Kidney capillary endothelial cell (primary cell): ENCODE measurements at places on chromosomes 1 and 21.
A peak's percentile ranks its signal among the peaks of the same experiment; 100 is the strongest.

GRCh38 chr1:85019994-85020393 is 23.1 kb upstream of the MCOLN2 start:
- no peak for DNase-seq

DNA sequence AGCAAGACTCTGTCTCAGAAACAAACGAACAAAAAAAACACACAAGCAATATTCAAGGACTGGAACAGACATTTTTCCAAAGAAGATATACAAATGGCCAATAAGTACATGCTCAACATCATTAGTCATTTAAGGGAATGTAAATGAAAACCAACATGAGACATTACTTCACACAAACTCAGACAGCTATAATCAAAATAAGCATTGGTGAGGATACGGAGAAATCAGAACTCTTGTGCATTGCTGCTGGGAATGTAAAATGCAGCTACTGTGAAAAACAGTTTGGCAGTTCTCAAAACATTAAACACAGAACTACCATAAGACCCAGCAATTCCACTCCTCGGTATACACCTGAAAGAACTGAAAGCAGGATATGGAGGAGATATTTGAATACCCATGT is 15.4 kb downstream of the NOL9 start:
- no peak for DNase-seq

DNA sequence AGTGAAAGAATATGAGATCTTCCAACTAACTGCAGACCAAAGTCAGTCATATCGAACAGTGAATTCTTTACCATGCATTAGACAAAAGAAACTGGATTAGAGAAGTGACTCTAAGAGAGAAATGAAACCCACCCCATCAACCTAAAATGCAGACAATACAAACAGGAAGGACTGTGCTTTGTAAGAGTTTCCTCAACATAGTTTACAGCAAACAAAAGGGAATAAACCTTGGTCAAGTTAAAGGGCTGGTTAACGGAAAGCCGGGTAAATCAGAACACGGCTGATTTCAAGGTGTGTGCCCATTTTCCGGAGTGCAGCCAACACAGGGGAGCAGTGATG is 39.2 kb downstream of the SIPA1L2 start:
- DNase-seq = no peak

DNA sequence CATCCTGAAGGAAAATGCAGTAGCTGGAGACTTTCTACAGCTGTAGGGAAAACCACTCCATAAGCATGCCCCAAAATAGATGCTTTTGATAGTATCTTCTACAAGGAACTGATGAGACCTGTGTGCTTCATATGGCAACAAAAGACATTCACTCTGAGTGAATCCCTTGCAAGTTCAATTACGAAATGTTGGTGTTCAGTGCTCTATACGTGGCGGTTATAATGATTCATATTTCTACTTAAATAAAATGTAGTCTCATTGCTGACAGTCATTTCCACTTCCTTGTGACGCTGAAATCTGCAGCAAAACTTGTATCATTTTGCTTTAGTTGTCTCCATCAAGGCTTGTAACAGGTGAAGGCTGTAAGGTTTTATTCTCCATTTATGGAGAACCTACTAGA is 20.6 kb downstream of the TOR1AIP2 start:
- DNase-seq = no peak

DNA sequence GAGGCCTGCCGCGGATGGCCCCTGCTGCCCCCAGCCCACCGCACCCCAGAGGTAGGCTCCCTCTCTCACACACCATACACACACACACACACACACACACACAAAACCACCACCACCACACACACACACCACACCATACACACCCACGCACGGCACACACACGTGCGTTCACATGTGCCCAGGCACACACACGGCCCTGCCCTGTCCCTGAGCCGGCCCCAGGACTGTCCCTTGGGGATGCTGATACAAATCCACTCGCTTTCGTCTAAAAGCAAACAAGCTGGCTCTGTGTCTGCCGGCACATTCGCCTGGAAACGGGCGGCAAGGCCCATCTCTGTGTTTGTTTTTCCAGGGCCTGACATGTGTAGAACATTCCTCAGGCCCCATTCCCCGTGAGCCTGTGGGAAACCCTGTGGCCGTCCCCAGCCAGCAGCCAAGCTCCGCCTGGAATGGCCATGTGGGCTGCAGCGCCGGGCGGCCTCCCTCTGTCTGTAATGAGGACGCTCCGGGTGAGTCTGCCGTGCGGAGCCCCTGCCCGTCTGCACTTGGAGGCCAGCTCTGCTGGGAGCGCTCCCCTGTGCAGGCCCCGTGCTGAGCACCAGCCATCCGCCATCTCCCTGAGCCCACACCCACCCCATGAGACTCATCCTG is 67.4 kb downstream of the DMRTB1 start:
- DNase-seq = no peak

- no peak for DNase-seq
These were observed 66.0 kb upstream of the SDC3 start for GRCh38 chr1:30974536-30974935.

GRCh38 chr21:27112186-27112585 is 145.3 kb upstream of the ADAMTS5 start:
- DNase-seq = no peak

DNA sequence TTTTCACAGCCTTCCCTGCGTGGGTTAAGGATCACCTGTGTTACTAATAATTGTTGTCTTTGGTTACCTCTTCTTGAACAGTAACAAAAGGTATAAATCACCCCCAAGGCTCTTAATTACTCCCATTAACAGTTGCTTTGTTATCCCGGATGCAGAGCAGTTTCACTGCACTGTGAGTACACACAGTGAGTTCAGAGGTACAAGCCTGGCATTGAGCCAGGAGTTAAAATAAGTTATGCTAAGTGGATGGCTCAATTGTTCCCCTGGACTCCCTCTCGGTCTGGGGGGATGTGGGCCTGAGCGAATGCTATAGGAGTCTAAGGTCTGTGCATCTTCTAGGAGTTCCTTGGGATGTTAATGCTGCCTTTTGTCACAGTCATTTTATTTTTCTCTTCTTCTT is 258.3 kb downstream of the ATG4C start:
- DNase-seq = no peak

DNA sequence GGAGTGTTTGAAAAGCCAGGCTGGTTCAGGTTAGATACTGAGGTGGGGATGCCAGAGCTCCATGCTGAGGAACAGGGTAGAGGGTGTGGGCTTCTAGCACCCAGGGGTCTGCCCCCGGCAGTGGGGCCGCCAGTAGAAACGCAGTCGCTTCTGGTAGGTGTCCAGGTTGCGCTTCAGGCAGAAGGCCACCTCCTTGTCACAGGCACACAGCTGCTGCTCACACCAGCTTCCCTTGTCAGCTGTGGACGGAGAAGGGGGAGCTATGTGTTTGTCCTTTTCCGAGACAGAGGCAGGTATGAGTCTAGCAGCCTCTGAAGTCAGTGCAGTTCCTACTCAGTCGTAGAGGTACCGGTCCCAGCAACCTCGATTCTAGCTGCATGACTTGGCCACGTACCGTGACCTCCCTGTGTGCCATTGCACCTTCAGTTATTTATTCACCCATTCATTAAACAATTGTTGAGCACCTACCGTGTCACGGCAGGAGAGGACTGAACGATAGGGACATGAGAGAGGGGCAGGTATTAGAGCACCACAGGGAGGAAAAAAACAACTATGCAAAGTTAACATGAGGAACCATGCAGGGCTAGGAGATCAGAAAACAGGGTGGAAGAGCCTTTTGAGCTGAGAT is 5.2 kb downstream of the PLA2G2D start:
- no peak for DNase-seq

GRCh38 chr1:26029054-26029863 is 7.7 kb downstream of the EXTL1 start:
- no peak for DNase-seq

DNA sequence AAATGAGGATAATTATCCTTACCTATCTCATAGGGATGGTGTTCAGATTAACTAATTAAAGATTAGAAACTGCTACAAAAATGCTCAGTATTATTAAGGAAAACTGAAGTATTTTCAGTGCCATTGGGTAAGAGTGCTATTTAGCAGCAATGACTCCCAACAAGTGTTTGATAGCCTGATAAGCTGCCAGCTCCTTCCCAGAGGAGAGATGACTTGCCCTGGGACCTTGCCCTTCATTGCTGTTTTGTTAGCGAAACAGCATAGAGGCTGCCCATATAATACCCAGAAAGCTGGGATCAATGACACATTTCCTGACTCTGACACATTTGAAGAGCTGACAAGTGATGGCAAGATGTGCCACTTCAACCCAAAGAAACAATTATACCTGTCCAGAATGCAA is 592.2 kb downstream of the ADGRL2 start:
- no peak for DNase-seq

DNA sequence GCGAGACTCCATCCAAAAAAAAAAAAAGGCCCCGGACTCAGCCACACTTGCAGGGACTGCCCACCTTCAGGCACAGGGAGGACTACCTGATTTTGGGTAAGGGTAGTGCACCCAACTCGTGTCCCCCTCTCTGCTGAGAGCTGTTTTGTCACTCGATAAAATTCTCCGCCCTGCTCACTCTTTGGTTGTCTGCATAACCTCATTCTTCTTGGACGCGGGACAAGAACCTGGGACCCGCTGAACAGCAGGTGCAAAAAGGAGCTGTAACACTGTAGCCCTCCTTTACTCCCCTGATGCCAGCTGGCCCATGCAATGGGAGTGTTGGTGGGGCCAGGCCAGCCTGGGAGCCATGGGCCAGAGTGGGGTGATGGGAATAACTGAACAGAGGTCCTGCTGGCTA is 10.6 kb downstream of the S100B start:
- no peak for DNase-seq

DNA sequence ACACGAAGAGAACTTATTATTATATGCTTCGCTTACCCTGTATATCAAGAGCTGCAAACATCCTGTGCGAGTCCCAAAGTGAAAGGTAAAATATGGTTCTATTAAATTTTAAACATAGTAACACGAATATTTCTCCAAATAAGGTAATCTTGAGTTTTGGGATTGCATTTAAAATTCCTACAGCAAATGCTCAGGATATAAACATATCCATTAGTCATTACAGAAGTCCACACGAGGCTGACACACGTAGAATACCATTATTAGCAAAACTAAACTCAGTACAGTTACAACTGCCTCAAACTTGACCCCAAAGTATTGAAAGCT is 282 bp upstream of the LYPLAL1 start:
- no peak for DNase-seq

GRCh38 chr1:96340686-96341085 is 380.9 kb upstream of the PTBP2 start:
- no peak for DNase-seq

DNA sequence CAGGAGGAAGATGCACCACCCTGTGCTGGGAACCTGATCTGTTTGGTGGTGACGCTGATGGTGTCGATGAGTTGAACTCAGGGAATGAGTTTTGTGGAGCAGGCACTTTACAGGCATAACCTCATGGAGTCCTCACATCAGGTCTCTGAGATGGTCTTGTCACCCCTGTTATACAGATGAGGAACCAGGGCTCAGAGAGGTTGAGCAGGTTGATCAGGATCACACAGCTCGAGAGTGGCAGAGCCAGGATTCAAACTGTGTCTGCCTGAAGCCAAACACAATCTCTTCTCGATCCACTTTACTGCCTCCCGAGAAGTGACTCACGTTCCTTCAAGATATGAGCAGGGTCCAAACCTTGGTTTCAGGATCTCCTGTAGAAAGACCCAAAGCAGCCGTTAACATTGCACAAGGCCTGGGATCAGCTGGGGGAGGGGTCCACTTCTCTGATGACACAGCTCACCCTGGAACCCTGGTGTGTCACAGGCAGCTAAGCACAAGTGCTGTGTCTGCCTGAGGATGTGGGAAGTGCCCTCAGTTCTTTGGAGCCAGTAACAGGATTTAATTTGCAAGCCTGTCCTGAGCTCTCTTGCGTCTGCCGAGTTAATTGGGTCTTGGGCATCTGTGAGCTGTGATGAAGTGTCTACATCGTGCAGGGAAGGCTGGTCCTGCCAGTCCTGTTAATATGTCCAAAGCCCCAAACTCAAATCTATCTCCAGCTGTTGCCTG is 65.4 kb upstream of the STUM start:
- no peak for DNase-seq

DNA sequence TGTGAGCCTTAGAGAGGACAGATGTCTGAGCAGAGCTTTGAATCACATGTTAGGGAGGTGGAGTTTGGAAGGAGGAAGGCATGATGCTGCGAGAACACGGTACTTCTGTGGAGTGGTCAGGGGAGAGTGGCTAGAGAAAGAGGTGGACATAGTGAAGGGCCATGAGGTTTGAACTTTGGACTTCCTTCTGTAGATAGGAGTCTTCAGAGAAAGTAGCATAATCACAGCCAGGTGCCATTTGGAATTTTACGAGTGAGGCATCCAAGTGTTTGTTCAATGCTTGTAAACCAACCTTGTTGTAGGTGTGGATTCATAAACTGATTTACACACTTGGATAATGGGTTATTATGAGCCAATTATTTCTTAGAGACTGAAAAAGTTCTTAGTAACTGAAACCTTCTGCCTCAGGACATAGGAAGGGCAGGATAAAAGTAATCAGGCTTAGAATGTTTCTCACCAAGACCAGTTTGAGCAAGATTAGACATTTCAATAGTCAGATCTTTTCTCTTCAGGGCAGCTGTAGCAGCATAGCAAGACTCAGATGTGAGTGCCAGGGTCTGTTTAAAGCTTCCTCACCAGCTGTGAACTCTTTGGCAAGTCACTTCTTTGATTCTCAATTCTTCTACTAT is 83.5 kb upstream of the HMCN1 start:
- no peak for DNase-seq

DNA sequence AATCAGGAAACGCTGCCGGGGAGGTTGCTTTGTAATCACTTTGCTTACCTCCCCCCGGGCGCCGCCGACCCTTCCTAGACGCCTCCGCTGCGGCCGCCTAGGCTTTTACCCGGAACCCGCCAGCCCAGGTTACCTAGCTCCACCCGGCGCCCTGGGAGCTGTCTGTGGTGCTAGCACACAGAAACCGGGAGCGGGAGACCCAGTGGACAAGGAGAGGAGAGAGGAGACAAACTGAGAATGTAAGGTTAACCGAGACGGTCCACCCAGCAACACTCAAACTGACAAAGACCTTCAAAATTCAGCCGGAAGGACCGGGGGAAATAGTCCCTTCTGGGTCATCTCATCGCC is 9.8 kb downstream of the BARHL2 start:
- no peak for DNase-seq

- DNase-seq = peak; percentile 94
These were observed 122.8 kb downstream of the PLPP3 start for GRCh38 chr1:56456435-56457101.

GRCh38 chr1:167668108-167668507 is 38.1 kb downstream of the RCSD1 start:
- DNase-seq = no peak

- DNase-seq = peak; percentile 18
These were observed 28.3 kb upstream of the PKN2 start for GRCh38 chr1:88655685-88656299.

- DNase-seq = no peak
These were observed 245.3 kb downstream of the TPR start for GRCh38 chr1:186129758-186130157.

DNA sequence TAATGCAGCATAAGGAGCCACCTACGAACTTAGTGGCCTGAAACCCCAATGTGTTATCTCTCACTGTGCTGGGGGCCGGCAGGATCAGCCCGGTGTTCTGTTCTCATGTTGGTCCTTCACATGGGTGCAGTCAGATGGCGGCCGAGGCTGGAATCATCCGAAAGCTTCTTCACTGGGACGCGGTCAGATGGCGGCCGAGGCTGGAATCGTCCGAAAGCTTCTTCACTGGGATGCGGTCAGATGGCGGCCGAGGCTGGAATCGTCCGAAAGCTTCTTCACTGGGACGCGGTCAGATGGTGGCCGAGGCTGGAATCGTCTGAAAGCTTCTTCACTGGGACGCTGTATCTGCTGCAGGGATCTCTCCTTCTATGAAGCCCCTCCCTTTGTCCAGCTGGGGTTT is 12.6 kb upstream of the PCBP3 start:
- no peak for DNase-seq
